Small intestine (tissue), 16 donors: ENCODE measurements at places on chromosomes 6 and 20.

- DNase-seq = no peak
Measured at GRCh38 chr6:149614337-149614736, 34.2 kb downstream of the KATNA1 start.

DNA sequence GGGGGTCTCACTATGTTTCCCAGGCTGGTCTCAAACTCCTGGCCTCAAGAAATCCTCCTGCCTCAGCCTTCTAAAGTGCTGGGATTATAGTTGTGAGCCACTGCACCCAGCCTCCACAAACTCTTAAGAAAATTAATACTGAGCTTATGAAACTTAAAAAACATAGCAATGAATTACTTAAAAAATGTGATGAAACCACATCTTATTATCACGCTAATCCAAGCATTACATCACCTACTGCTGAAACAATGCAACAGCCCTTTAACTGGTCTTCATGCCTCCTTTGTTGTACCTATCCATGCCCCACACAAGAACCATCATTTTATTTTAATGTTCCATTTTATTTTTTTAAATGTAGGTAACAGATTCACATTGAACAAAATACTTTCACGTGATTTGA, 24.9 kb downstream of the SESN1 start:
- no peak for DNase-seq

GRCh38 chr6:11366934-11367637, 134.6 kb upstream of the NEDD9 start:
- DNase-seq = no peak

- DNase-seq = peak; percentile 65
Measured at GRCh38 chr6:31952140-31952805, 6.4 kb downstream of the CFB start.
